ENCODE measurements at places on chromosomes 7 and 10.
A peak's percentile ranks its signal among the peaks of the same experiment; 100 is the strongest.

DNA sequence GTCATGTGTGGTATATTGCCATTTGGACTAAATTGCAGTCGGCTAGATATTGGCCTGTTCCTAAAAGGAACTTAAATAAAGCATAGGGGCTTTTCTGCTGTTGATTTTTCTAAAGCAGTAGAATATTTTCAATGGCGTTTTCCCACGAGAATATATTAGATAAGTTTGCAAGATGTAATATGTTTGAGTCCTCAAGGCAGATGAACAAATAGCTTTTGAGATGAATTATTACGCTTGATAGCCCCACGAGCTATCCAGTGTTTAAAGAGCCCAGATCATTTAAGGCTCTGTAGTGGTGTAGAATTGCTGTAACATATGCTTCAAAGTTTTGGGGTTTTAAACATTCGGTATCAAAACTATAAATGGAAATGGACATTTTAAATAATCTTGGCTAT, 2.9 kb downstream of the CELF2 start:
- DNase-seq = no peak

GRCh38 chr7:7757576-7757975, 39.2 kb upstream of the RPA3 start:
- DNase-seq = no peak

GRCh38 chr10:2921956-2922680, 145.2 kb upstream of the PFKP start:
- no peak for DNase-seq

DNA sequence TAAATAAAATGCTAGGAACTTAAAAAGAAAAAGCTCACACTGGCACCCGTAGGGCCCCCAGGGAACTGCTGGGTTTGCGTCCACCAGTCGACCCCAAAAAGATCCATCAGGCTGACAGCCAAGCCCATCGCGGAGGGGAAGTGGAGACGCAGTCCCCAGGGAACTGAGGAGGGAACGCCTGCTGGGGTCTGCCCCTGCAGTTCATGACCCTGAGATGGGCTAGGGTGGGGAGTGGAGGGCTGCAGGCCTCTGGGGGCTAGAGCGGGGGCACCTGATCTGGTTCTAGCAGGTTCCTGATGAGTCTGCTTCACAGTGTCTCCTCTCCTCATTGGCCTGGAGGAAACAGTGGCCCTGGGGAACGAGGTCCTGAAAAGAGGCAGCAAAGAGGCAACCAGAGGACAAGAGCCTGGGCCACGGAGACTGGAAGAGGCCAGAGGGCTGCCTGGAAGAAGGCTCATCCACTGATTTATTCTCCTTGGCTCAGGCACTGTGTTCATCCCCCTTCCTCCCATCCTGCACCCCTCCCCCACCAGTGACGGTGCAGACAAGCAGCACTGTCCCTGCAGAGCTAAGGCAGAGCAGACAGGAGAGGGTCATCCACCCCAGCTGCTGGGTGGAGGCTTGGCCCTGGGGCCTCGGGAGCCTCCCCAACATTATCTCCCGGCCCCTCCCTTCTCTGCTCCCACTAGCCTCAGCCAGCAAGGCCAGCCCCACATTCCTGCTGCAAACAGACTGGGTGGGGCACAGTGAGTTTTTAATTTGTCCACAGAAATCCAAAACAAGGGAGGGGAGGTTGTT, 24.7 kb upstream of the HSPA12A start:
- no peak for DNase-seq

DNA sequence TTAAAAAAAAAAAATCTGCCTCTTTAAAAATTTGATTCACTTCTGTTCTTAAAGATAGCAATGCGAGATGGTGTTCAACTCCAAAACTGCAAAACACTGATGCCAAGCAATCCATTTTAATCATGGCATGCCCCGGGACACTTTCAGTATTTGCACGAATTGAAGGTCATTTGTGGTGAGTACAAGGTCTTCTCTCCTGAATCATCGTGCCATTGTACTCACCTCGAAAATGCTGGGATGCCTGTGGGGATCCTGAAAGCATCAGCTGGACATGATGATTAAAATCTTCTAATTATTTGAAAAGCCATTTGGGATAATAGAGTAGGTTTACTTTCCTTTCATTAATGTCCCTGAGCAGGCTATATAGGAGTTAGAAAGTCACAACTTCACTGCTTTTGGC, 125.1 kb upstream of the NRP1 start:
- DNase-seq = no peak

DNA sequence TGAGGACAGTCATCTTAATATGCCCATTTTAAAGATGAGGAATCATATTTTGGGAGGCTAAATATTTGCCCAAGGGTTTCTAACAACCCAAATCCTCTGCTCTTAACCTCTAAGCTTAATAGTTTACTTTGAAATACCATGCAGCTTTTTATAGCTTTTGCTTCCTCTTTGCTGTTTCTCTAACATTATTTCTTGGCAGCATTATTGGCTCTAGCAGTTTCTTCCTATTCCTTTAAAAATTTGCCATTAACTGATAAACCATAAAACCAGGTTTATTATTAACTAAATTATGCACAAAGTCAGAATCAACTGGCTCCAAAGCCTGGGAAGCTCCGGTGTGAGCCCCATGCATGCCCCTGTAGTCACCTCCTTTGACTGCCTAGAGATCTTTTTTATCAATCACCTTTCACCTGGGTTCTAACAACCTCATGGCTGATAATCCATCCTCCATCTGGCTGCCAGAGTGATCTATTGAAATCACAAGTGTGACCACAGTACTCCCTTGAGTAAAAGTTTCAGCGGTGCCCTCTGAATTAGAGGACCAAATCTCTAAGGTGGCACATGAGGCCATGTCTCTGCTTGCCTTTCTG, 62.4 kb downstream of the ITGB8 start:
- no peak for DNase-seq

- DNase-seq = no peak
Observed at GRCh38 chr7:1555046-1555812, 776 bp downstream of the TMEM184A start.

- no peak for DNase-seq
Observed at GRCh38 chr10:58546722-58547445, 34.2 kb downstream of the BICC1 start.

- DNase-seq = no peak
Observed at GRCh38 chr7:47435889-47436312, 146.0 kb downstream of the TNS3 start.

DNA sequence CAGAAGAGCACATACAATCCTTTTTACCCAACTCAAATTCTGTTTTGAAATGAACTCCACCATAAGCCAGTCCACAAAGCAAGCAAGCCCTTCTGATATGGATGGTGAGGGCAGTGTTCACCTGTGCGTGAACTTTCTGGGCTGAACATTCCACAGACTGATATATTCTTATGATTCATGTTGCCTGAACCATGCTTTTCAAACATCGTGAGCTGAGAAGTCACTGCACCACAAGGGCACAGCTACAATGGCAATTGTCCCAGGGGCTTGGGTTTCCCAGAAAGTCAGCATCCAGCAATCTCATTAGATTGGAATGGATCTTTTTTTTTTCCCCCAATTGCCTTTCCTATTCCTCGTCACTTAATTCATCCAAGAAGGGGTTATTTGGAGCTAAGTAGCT, 86.9 kb upstream of the ZNF438 start:
- DNase-seq = no peak

- no peak for DNase-seq
Observed at GRCh38 chr7:158044482-158044823, 543.2 kb downstream of the PTPRN2 start.

- DNase-seq = peak; percentile 58
Observed at GRCh38 chr7:8176370-8177081, 85.4 kb downstream of the ICA1 start.

DNA sequence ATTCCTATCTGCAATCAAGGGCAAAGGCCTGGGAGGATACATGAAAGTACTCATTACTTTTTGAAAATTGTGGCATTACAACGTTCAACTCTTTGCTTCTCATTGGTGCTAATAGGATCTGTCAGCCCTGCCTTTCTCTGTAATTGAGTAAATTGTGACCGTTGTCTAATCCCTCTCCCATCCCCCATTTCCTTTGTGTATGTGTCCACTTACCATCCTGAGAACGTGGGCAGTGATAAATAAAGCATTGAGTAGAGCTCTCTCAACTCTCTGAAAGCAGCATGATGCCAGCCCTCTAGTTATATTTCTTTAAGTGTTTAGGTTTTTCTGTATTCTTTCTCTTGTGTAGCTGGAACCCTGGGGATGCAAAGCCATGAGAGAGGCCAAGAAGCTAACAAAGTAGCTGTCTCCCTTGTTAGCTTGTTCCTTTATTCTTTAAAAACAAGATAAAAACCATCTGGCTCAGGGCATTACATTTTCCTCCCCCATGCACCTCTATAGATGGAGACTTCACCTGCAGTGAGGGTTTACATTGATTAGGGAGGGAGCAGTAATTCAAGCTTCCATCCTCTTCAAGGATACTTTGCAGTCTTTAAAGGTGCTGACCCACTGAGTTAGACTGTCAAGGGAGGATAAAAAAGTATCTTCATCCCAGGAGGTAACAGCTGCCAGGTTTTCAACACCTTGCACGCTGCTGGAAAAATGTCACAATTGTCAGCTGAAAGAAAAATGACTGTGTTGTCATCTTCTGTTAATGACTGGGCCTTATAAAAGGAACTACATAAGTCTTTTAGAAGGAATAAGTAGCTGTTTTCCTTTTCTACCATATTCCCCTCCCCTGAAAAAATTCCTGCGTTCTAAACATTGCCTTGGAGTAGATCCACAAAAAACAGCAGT, 112.3 kb downstream of the BTRC start:
- DNase-seq = no peak

DNA sequence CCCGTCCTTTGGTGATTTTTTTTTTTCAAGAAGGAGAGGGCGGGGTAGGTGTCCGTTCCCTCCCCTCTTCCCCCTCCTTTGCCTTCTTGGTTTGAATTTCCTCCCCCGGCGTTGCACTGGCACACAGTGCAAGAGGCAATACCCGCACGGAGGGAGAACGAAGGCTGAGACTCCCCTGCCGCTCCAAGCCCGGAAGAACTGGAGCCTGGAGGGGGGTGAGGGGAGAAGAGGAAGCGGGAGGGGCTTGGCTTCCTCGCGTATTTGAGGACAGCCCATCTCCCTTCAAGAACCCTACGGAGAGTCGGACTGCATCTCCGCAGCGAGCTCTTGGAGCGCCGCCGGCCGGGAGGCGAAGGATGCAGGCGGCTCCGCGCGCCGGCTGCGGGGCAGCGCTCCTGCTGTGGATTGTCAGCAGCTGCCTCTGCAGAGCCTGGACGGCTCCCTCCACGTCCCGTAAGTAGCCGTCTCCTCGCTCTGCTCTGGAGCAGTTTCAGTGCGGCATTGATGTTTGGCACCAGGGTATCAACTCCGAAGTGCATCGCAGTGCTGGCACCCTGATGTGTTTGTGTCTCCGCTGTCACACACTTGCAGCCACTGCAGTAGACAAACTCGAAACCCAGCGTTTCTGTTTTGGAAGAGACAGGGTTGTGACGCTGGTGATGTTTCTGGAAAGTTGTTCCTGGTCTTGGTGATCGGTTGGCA, at the start of gene CNTNAP2:
Gene CNTNAP2, plus strand, starts transcription at position 281 of the 702 bp plus-strand sequence. Its CDS starts 76 bp downstream, at position 357.
- no peak for DNase-seq

- no peak for DNase-seq
Observed at GRCh38 chr10:68897336-68897741, 3.8 kb upstream of the DDX50 start.

- DNase-seq = no peak
Observed at GRCh38 chr10:36676321-36676720, 449.1 kb upstream of the ANKRD30A start.

GRCh38 chr10:99965700-99966099, 44.0 kb downstream of the DNMBP start:
- no peak for DNase-seq

Measured in stimulated activated CD8-positive, alpha-beta memory T cell treated with anti-CD3 and anti-CD28 coated beads, Interleukin-4, amount 100 ng/mL, for 48 hours (primary cell).